Stimulated activated naive CD4-positive, alpha-beta T cell (primary cell): ENCODE measurements at places on chromosomes 1 and 21.

DNA sequence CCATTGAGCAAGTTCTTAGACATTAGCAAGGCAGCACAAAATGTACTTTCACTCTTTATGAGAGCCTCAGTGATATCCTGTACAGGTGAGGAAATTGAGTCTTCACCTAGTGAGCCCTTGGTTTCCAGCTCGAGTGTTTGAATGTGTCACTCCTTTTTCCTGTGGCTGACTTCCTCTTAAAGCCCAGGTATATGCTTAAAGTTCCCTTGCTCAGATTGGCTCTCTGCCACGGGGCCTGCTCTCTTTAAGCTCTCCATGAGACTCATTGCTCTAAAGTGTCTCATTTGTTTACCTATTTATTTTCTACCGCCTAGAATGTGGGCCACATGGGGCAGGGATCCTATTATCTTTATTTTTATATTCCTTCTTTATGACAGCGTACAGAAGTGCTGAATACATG, 324.9 kb downstream of the SIPA1L2 start:
- no peak for DNase-seq

- DNase-seq: no peak
Observed at GRCh38 chr1:165259706-165260428, 96.6 kb downstream of the LMX1A start.

DNA sequence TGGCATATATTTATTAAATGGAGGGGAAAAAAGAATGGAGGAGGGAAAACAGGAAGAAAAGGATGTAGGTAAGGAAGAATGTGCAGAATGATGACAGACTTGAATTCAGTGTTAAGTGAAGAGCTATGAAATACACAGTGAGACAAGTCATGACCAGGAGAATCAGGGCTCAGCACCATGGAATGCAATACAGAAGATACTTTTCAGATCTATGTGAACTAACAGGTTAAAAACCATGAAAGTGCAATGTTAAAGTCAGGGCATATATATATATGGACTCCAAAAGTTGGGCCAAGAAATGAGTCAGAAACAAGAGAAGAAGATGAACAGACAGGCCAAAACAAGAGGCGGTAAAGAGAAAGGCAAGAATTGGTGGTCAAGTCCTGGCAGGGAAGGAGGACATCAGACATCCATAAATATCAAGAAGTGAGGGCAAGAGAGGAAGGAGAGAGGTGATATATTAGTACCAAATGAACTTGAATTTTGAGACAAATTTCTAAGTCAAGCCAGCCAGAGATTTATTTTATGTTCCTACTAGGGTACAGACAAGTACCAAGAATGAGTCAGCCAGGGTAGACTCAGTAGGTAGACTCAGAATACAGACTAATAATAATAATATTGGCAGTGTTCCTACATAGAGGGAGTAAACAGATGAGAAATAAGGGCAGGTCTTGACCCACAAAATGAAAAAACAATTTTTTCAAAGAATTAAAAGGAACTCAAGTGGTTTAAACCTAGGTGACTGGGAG, 39.5 kb upstream of the MCOLN3 start:
- no peak for DNase-seq

DNA sequence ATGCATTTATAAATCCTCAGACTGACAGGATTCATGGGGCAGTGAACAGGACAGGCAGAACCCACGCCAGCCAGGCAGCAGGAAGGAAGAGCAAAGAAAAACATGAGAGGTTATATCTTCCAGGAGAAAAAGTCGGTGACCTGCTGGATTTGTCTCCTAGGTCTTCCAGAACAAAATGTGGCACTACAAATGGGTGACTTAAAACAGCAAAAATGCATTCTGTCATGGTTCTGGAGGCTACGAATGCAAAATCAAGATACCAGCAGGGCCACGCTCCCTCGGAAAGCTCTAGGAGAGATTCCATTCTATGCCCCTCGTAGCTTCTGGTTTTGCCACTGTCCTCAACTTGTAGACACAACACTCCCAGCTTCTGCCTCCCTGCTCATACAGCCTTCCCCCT, 63.4 kb downstream of the PSMG1 start:
- no peak for DNase-seq

GRCh38 chr1:47371016-47371517, 37.5 kb downstream of the CMPK1 start:
- DNase-seq: no peak
